ENCODE measurements at places on chromosomes 6 and 20.
A peak's percentile ranks its signal among the peaks of the same experiment; 100 is the strongest.

GRCh38 chr20:57457243-57458095 is 66.3 kb downstream of the RBM38 start:
- no peak for DNase-seq

GRCh38 chr6:46876126-46876525 is 45.6 kb downstream of the ADGRF5 start:
- no peak for DNase-seq

DNA sequence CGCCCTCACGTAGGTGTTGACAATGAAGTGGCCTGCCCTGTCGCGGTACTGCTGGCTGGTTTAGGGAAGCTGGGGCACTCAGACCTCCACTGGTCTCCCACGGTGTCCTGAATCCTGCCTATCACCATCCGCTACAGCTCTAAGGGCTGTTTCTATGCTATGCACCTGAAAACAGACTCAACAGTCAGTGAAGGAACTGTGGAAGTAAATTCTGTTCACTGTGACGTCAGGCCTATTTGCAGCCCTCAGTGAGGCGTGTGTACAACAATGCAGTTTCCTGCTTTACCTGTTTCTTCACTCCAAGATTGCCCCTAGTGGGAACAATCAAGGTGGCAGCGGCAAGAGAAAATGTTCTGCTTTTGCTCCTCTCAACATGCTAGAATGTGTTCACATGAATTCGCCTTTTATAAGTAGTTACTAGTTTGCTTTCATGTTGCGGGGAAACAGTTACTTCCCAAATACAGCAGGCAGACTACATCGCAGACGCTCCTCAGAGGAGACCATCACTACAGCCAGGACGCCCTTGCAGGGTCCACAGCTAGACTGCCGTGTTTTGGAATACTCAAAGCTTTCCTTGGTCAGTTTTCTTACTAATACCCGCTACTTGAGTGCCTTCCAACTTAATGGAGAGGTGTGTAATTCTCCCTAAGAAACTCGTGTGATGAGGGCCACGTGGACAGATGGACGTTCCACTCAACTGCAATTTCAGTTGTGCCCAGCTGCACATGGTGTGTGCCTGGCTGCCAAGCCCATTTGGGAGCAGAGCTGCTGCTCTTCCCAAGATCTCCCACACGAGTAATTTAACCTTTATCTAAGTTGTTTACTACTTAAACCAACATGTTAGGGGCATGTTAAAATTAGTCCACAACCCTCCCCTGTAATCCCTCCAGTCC is 25.4 kb downstream of the DIDO1 start:
- no peak for DNase-seq

DNA sequence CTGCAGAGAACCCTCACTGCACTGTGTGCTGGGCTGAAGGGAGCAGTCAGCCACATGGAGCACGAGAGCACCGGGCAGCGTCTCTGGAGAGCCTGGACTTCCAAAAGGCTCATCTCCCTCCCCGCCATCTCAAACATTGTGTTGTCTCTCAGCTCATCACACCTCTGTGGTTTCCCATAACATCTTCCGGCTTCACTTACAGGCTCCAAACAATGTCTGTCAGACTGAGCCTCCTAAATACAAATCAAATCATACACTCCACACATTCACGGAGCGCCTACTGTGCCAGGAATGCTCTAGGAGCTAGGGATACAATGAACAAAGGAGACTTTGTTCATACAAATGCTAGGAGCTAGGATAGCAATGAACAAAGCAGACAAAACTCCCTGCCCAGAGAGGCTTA is 398.0 kb downstream of the RNGTT start:
- DNase-seq = no peak

- DNase-seq = peak; percentile 50
Measured at GRCh38 chr6:166494757-166495486, 91.6 kb downstream of the RAMACL start.

- no peak for DNase-seq
Measured at GRCh38 chr20:21450572-21450971, 53.2 kb upstream of the NKX2-4 start.

DNA sequence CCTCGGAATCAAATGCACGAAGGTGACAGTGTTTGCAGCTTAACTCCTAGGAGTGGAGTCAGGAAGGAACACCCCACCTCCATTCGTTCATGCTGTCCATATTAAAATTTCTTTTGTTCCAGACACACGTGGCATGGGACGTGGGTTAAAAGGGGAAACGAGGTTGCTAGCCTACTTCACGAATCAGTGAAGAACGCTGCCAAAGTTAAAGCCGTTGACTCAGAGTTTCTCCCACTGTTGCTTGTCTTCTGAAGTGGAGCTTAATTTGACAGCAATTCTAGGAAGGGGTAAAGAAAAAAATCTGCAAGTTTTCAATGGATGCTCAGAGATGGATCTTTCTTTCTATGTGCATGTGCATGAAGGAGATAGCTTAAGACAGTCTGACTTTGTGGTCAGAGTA is 499.1 kb downstream of the CD83 start:
- no peak for DNase-seq

- DNase-seq = no peak
Measured at GRCh38 chr20:15895126-15895525, 678.1 kb downstream of the KIF16B start.

GRCh38 chr6:147787417-147787816 is 278.9 kb downstream of the SAMD5 start:
- no peak for DNase-seq

GRCh38 chr20:64191002-64191401 is 26.8 kb downstream of the MYT1 start:
- no peak for DNase-seq

GRCh38 chr20:23235173-23236027 is 115.2 kb upstream of the NXT1 start:
- no peak for DNase-seq

GRCh38 chr6:167497428-167498056 is 172.7 kb downstream of the TTLL2 start:
- DNase-seq = no peak

- DNase-seq = no peak
Measured at GRCh38 chr20:39829256-39829655, 859.8 kb downstream of the MAFB start.

GRCh38 chr6:130204322-130204721 is 18.4 kb downstream of the SAMD3 start:
- no peak for DNase-seq

- no peak for DNase-seq
Measured at GRCh38 chr20:40686893-40687292, 2.1 kb downstream of the MAFB start.

GRCh38 chr20:1392443-1392692 is 486 bp downstream of the FKBP1A start:
- no peak for DNase-seq

DNA sequence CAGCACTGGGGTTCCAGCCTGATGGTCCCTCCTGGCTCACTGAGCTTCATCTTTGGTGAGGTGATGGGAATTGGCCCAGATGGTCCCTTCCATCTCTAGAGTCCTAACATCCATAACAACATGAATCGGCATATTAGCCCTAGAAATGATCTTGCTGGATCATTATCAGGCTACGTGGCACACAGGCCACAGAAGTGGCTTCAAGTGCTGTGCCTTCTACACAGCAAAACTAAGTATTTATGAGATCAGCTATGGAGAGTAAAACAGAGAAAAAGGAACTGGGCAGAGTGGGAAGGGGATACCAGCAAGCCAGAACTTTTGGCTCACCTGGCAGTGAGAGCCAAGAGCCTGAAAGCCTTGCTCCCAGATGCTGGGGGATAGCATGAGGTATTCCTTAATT is 116.9 kb downstream of the TRERF1 start:
- DNase-seq = no peak

DNA sequence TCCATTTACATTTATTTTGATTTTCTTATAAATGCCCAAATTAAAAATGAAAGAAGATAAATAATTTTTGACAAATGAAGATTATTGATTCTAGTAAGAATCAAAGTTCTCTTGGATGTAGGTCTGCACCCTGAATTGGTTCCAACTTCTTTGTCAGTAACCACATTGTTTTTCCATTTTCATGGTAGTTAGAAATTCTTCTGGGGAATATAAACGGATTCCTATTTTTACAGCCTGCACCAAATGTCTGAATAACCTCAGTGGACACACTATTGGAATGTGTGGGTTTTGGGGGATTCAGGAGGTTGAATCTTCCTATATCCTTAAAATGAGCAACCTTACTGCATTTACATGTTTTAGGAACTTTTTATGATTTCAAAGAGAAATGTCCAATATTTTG is 1085.3 kb upstream of the MAP3K7 start:
- no peak for DNase-seq

DNA sequence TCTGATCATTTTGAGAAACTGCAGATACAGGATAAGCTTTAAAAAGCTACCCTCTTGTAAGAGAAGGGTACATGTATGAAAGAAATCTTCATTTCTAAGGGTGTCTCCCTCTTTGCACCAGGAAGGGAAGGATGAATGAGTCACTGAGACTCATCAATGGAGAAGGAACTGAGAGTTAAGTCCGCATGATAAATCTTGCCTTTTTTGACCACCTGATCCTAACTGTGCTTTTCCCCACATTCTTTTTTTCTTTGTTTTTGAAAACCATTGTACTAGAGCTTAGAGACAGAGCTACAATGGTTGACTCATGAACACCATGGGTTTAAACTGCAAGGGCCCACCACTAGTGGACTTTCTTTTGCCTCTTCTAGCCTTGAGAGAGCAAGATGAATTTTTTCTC is 353.0 kb upstream of the RGS17 start:
- no peak for DNase-seq

DNA sequence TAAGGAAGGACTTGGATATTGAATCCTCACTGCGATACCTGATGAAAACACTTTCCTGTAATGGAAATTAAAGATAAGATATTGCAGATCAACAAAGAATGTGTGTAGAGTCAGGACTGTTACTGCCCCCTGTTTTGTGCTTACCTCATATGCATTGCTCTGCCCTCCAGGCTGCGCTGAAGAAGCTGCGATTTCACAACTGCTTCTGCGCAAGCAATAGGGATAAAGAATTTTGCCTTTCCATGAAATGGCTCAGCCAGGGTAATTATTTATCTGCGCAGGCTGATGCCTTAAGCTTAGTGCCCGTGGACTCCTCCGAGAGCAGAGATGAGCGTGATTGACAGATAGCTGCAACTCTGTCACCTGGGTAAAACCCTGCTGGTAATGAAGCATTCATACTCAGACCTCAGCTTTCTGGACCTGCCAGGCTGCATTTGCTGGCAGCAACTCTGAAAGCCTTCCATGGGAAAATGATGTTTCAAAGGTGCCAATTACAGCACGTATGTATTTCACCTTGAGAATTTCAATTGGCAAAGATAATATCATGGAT is 370.6 kb downstream of the SAMD5 start:
- DNase-seq = no peak

DNA sequence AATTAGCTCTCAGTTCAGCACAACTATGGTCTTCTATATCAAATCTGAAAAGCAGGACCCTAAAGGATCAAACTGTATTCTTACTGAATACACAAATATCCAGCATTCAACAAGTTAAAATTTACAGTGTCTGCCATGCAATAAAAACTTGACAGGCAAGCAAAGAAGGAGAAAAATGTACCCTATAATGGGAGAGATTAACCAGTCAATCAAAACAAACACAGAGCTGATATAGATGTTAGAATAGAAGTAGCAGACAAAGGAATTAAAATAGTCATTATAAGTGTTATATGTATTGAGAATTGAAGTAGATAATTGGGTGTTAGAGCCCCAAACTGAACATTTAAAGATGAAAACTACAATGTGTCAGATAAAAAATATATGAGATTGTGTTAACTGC is 914.9 kb downstream of the EPHA7 start:
- no peak for DNase-seq

DNA sequence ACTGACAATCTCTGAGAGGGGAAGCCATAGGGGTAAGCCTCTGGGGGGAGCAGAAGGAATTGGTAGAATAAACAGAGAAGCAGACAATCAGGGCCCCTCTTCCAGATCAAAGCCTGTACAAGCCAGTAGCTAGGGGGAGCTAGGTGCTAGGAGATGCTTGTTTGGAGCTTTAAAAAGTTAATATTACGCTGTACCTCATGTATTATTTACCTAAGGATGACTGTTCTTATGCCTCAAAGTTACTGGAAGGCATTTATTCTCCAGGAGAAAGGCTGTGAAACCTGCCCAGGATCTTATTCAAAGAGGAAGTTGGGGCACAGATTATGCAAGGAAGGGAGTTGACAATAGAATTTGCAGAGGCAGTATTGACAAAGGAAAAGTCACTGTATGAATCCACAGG is 111.8 kb upstream of the SLC35F1 start:
- no peak for DNase-seq

- DNase-seq = no peak
Measured at GRCh38 chr6:75334266-75335040, 49.9 kb upstream of the TMEM30A start.

DNA sequence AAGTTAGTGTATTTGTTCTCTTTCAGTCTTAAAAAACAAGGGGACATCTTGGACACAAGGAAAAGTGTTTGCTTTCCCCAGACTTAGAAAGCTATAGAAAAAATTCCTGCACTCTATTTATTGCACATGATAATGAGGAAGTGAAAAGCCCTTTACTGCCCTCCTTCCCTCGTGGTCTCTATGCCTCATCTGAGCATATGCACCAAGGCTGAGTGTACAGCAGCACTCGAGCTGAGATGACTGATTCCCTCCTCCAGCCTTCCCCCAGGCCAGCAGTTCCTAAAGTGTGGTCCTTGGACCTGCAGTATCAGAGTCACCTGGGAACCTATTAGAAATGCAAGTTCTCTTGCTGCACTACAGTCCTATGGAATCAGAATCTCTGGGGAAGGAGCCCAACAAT is 14.3 kb upstream of the LAMP5 start:
- no peak for DNase-seq

GRCh38 chr6:3875486-3875885 is 26.3 kb downstream of the FAM50B start:
- no peak for DNase-seq

DNA sequence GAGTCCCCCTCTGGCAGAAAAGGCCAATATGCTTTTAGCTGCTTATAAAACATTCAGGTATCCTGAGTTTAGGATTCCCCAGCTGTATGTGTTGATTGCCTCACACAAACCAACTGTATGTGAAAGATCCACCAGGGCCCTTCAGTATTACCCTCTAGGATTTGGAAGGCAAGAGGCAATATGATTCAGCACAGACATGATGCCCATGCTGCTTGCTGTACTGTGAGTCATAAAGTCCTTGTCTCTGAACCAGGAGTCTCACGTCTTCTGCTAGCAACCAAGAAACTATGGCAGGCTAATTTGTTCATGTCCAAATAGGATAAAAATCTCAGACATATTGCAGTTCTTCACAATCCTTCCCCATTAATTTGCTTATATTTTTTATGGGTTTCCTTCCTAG is 789.2 kb upstream of the SLC35B3 start:
- DNase-seq = no peak

DNA sequence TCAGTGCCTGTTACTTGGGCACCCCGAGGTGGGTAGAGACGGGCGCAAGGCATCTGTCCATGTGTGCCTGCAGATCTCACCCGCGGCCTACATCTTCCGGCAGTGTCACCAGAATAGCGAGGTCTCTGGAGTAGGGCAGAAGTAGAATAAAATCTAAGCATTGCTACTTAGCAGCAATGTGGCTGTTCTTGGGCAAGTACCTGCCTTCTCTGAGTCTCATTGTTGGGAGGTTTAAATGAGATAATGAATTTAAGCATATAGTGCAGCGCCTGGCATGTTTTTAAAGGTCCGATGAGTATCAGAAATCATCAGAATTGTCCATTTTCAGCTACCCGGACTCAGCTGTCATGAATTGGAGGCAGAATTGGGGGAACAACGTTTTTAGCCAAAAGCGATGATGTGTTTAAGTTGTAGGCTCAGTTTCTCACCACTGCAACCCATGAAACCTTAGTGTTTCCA is 800 bp downstream of the ABCC10 start:
- no peak for DNase-seq

Data from activated CD4-positive, alpha-beta T cell treated with anti-CD3 and anti-CD28 coated beads, Interleukin-2, amount 50 U/mL, for 4 hours (primary cell).